ENCODE measurements at places on chromosomes 2 and 18.

DNA sequence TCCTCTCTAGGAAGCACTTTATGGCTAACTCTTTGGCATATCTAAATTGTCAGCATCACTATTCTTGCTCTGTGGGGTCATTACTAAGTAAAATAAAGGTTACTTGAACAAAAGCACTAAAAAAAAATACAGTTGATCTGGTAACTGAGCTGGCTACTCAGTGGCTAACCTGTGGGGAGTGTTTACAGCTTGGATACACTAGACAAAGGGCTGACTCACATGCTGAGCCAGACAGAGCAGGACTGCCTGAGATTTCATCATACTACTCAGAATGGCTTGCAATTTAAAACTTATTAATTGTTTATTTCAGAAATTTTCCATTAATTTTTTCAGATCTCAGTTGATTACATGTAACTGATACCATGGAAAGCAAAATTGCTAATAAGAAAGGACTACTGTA, 1690.4 kb upstream of the SLC39A10 start:
- DNase-seq = no peak

DNA sequence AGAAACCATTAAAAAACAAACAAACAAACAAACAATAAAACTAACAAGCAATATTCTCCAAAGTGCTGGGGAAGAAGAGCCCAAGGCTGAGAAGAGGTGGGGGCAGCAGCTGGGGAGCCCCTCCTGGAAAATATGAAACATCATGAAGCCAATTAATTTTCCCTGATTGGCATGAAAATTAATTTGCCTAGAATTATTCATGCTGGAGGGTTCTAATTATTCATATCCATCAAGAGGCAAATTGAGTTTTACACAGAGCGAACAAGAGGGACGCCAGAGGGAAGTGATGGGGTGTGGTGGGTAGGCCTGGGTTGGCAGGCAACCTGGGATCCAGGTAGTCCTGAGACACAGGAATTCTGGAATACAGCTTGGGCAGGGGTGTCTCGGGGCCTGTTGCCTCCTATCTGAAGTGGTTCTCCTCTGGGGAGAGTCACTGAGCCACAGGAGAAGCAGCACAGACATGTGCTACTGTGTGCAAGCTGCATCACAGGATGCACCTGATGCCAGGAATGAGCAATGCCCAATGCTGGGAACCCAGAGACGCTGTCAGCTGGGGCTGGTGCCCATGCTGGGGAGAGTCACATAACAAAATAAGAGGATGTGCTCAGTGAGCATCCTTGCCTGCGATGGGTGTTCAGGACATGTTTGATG, 100.5 kb downstream of the TEX51 start:
- no peak for DNase-seq

DNA sequence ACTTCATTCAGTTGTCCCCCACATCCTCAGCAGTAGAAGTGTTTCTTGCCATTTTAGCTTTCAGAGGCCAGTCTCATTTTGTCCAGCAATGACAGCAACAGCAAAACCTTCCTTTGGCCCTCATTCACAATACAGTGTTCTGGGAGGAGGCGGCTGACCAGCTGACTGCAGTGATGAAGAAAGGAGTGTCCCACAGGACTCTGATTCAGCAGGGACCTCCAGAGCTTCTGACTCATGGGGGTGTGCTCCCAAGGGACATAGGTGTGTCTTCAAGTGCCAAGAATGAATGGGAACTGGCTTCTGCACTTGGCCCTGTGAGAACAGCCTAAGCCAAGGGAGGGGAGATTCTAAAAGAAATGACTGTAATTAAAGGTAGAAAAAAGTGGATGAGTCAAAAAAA, 147.0 kb upstream of the PELI1 start:
- DNase-seq = no peak

GRCh38 chr2:145108361-145108778, 588.5 kb upstream of the ZEB2 start:
- no peak for DNase-seq

DNA sequence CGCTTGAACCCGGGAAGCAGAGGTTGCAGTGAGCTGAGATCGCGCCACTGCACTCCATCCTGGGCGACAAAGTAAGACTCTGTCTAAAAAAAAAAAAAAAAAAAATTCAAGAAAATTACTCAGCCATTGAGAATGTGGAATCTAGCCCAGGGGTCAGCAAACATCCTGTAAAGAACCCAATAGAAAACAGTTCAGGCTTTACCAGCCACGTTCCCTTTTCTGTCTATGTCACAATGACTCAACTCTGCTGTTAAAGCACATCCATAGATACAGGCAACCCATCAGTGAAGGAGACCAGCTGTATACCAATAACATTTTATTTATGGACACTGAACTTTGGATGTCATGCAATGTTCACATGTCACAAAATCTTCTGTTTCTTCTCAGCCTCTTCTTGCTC, 435.6 kb upstream of the GYPC start:
- DNase-seq = no peak

DNA sequence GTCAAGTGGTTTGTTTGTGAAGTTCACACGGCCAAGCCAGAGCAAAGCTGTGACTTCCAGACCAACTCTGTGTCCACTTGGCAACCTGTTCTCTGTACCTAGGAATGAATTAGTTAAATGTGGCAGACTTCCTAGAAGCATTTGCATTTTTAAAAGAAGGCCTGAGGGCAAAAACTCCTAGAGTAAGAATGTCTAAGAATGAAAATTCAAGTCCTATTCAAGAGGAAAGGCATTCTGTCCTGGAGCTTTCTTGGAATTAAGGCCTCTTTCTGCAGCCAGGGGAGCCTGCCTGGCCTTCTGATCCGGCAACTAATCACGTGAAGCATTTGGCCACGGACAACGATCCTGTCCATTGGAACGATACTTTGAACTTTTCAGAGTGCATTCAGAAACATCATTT, 155.0 kb downstream of the SETBP1 start:
- no peak for DNase-seq

- DNase-seq = no peak
Measured at GRCh38 chr18:21452276-21452780, 148.2 kb downstream of the ESCO1 start.

DNA sequence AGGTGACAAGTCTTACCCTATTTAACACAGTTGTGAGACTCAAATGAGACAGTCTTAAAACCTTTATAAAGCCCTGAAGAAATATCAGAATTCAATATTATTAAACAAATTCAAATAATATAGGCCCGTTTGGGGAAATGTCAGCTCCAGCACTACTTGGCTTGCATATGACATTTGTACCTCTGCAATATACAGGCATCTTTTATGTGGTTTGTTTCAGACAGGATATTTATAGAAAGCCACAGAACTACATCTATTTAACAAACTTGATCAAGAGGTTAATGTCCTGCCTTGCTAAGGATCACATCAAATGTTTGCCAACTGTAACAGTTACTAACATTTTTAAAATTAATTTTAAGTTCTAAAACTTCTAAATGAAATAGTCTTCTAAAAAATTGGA, 3.2 kb upstream of the MREG start:
- DNase-seq = no peak

DNA sequence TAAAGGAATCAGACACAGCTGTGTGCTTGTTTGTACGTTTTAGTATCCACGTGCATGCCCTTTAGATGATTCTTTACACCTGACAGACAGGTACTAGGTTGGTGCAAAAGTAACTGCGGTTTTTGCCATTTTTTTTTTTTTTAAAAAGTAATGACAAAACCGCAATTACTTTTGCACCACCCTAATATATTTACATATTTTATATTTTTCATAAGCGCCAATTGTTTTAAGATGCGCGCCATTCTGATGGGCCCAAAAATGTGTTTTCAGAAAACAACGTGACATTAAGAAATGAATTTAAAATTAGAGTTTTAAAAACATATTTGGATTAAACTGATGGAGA, 972 bp upstream of the COBLL1 start:
- no peak for DNase-seq

- DNase-seq = no peak
Measured at GRCh38 chr2:204104811-204105210, 168.2 kb downstream of the ICOS start.

GRCh38 chr2:123912171-123912570, 112.9 kb upstream of the CNTNAP5 start:
- no peak for DNase-seq

- no peak for DNase-seq
Measured at GRCh38 chr2:130966149-130966774, 127.0 kb downstream of the FAM168B start.

- no peak for DNase-seq
Measured at GRCh38 chr18:29496152-29496680, 1319.3 kb upstream of the CDH2 start.

GRCh38 chr2:197261808-197262226, 48.8 kb downstream of the ANKRD44 start:
- DNase-seq = no peak

DNA sequence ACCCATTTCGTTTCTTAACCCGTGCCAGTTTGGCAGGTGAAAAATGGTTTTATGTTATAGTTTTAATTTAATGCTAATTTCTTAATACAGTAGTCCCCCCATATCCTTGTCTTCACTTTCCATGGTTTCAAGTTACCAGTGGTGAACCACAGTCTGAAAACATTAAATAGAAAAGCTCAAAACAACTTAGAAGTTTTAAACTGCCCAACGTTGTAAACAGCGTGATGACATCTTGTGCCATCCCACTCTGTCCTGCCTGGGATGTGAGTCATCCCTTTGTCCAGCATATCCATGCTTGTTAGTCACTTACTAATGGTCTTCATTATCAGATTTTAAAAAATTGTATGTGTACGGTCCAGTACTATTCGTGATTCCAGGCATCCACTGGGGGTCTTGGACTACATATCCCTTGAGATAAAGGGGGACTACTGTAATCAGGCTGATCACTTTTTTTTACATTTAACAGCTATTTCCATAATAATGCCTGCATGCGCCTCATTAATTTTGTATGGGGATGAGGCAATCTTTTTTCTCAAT, 31.9 kb downstream of the SLC66A3 start:
- DNase-seq = no peak

DNA sequence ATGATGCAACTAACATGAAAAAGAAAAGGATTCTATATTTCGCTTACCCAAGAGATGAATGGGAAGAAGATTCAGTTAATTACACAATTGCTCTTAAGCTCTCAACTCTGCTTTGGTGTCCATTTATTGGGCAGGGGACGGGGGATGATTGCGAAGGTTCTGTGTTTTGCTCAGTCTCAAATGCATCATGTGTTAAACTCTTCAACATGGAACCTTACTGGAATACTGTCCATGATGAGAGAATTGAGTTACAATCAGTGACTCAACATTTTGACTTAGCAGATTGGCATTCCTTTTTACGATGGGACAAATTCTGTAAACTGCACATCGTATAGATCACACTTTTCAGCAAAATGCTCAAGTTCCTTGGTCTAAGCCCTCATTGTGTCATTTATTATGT, 135.6 kb downstream of the RBMS1 start:
- DNase-seq = no peak

GRCh38 chr18:79765491-79766245, 32.1 kb upstream of the KCNG2 start:
- DNase-seq = no peak

- DNase-seq = no peak
Measured at GRCh38 chr2:149364839-149365238, 34.5 kb downstream of the LYPD6 start.

Measured in stimulated activated CD4-positive, alpha-beta T cell treated with anti-CD3 and anti-CD28 coated beads, Interleukin-12 subunit alpha, Interleukin-12 subunit beta, amount 100 ng/mL, for 24 hours (primary cell).